CD4-positive, CD25-positive, alpha-beta regulatory T cell (primary cell): ENCODE measurements at places on chromosomes 5 and 9. TPM values are rescaled to one million over a fixed set of nuclear protein-coding genes. Genes with fewer than 3 reads are reported as not detected.

GRCh38 chr5:13188371-13188770 lies 756.1 kb downstream of the DNAH5 start:
- no peaks in the 10 kb centered on the region for H3K27me3 ChIP-seq
- H3K4me3 ChIP-seq, result no peak overlapping the region
- no peaks in the 10 kb centered on the region for H3K4me1 ChIP-seq

DNA sequence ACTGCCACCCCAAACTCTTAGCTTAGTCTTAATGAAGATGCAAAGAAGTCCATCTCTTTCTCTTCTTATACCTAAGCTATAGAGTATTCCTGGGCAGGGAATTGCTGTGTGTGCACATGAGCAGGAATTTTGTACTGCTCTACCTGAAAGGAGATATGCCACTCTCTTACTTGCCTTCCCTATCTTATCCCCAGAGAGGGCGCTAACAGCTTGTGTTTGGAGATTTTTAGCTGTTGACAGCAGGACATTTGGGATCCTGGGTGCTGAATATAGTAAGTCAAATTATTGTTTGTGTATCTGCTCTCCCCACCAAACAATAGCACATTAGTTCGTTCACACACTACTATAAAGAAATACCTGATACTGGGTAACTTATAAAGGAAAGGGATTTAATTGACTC lies 159.5 kb downstream of the GABRG2 start:
- DNase-seq, result no peak
- H3K4me3 ChIP-seq, result no peak overlapping the region
- H3K27ac ChIP-seq, result no peak overlapping the region
- no peaks in the 10 kb centered on the region for H3K36me3 ChIP-seq
- no peaks in the 10 kb centered on the region for H3K27me3 ChIP-seq
- no peaks in the 10 kb centered on the region for H3K4me1 ChIP-seq

GRCh38 chr5:102857076-102857818 lies 102.1 kb downstream of the PAM start:
- no peaks in the 10 kb centered on the region for H3K27me3 ChIP-seq
- no peak overlapping the region for H3K4me3 ChIP-seq
- DNase-seq, result no peak
- no peaks in the 10 kb centered on the region for H3K4me1 ChIP-seq
- H3K36me3 ChIP-seq, result no peaks in the 10 kb centered on the region

- H3K36me3 ChIP-seq, result no peaks in the 10 kb centered on the region
- no peaks in the 10 kb centered on the region for H3K27me3 ChIP-seq
- no peak for DNase-seq
- no peak overlapping the region for H3K27ac ChIP-seq
- no peak overlapping the region for H3K4me3 ChIP-seq
Observed at GRCh38 chr9:123364241-123364824, 8.3 kb downstream of the CRB2 start.

GRCh38 chr5:57447658-57448057 lies 35.0 kb downstream of the ACTBL2 start:
- peaks cover 4% of the 10 kb centered on the region for H3K27me3 ChIP-seq
- H3K27ac ChIP-seq, result no peak overlapping the region
- no peak for DNase-seq
- no peaks in the 10 kb centered on the region for H3K36me3 ChIP-seq
- H3K4me3 ChIP-seq, result no peak overlapping the region

- DNase-seq, result peak; percentile 7
- peak overlapping the region; percentile 66 for H3K4me3 ChIP-seq
- no peaks in the 10 kb centered on the region for H3K36me3 ChIP-seq
- H3K27me3 ChIP-seq, result no peaks in the 10 kb centered on the region
- H3K27ac ChIP-seq, result no peak overlapping the region
Observed at GRCh38 chr5:65867542-65868195, 58.7 kb upstream of the ERBIN start.

- no peak for DNase-seq
- H3K4me1 ChIP-seq, result no peaks in the 10 kb centered on the region
- no peak overlapping the region for H3K27ac ChIP-seq
- H3K36me3 ChIP-seq, result no peaks in the 10 kb centered on the region
- no peaks in the 10 kb centered on the region for H3K27me3 ChIP-seq
Observed at GRCh38 chr5:155332618-155333017, 319.1 kb downstream of the KIF4B start.

DNA sequence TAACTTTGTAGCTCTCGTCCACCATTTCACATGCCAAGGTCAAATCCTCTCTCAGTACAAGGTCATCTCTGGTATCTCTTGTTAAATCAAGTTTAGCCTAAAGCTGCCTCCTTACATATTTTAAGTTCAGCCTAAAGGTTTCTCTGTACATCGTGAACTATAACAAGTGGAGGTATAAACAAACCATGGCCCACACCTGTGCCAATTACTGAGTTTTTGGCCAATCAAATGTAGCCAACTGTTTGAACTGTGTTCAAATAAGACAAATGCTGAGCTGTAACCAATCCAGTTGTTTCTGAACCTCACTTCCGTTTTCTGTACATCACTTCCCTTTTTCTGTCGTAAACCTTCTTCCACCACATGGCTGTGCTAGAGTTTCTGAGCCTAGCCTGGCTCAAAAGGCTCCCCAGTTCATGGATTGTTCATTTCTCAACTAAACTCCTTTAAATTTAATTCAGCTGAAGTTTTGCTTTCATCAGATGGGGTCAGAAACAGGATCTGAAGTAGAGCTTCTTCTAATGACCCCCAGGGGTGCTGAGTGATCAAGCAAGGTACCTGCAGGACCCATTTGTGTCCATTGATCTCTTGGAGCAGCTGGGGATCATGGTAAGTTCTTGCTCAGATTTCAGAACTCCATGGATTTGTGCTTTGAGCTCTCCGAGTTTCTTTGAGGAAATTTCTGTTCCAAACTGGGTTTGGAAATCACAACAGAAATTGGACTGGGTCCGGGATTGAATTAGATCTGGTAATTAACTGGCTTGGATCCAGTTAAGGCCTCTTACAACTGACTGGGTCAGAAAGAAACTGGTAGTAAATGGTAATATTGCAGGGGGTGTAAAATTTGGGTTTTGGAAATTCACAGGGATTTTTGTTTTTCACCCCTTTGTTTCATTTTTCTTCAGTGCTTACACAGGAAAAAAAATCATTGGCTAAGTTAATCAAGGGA lies 11.0 kb upstream of the NANS start:
- H3K4me3 ChIP-seq, result peak overlapping the region; percentile 70
- no peaks in the 10 kb centered on the region for H3K36me3 ChIP-seq
- H3K27ac ChIP-seq, result peak overlapping the region; percentile 45

GRCh38 chr9:117218951-117219350 lies 195.9 kb downstream of the ASTN2 start:
- no peaks in the 10 kb centered on the region for H3K27me3 ChIP-seq
- H3K4me1 ChIP-seq, result no peaks in the 10 kb centered on the region
- H3K36me3 ChIP-seq, result no peaks in the 10 kb centered on the region
- no peak for DNase-seq
- no peak overlapping the region for H3K27ac ChIP-seq
- no peak overlapping the region for H3K4me3 ChIP-seq

- H3K27me3 ChIP-seq, result peaks cover 24% of the 10 kb centered on the region
- DNase-seq, result peak; percentile 62
- H3K27ac ChIP-seq, result no peak overlapping the region
- H3K36me3 ChIP-seq, result no peaks in the 10 kb centered on the region
Observed at GRCh38 chr5:138641547-138642298, 66.5 kb upstream of the HSPA9 start.

- peaks cover 10% of the 10 kb centered on the region for H3K4me1 ChIP-seq
- DNase-seq, result no peak
- no peak overlapping the region for H3K27ac ChIP-seq
- peaks cover 6% of the 10 kb centered on the region for H3K27me3 ChIP-seq
Observed at GRCh38 chr5:177474846-177475562, 1.6 kb upstream of the DBN1 start.

DNA sequence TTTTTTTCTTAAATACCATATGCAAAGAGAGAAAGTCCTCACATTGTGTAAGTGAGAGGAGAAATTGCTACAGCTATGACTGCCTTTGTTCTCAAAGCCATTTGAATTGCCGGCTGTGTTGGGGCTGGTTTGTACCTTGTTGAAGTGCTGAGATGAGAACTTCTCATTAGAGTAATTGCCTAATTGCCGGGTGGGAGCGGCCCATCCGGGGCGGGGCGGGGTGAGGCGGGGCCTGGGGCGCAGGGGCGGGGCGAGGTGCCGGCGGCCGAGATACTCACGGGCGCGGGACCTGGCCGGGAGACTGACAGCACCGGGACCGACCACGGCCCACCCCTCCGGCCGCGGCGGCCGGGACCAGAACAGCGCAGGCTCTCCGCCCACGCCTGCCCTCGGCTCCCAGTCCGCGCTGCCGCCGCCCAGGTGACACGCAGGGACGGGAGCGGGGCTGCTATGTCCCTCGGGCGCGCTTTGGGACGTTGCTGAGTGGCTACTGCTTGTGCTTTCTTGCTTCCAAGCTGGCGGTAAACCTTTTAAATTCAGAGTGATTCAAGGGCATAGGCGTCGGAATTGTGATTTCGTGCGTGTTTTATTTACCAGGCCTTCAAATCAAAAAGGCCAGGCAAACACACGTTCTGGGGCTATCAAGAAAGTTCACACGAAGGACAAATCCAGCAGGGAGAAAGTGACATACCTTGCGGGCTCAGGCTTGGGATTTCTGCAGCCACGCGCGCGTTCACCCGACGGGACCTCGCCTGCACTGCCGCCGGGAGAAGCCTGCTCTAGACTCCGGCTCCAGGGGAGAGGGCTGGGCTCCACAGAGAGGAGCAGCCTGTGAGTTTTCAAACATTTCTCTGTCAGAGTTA lies 269.1 kb downstream of the FANCC start:
- H3K4me3 ChIP-seq, result peak overlapping the region; percentile 69
- H3K27ac ChIP-seq, result no peak overlapping the region
- no peaks in the 10 kb centered on the region for H3K36me3 ChIP-seq
- H3K27me3 ChIP-seq, result peaks cover 13% of the 10 kb centered on the region
- peaks cover 12% of the 10 kb centered on the region for H3K4me1 ChIP-seq

DNA sequence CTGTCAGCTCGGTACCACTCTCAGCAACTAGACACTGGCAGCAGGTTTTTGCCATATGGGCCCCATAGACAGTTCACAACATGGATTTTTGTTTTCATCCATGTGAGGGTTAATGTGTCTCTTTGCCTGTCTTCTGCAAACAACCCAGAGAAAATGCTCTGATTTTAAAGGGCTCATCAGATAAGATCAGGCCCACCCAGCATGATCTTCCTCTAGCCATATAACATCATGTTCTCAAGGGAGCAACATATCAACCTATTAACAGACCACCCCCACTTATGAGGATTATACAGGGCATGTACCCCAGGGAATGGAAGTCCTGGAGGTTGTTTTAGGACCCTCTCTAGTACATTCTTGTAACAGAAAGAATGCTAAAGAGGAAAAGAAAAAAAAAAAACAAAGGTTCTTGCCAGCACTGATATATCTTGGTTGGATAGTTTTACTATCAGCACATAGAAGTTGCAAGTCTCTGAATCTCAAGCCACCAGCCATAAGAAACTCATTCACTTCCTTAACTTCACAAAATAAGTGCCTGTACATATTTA lies 1015.1 kb downstream of the TLE4 start:
- no peak overlapping the region for H3K27ac ChIP-seq
- H3K27me3 ChIP-seq, result no peaks in the 10 kb centered on the region
- H3K36me3 ChIP-seq, result no peaks in the 10 kb centered on the region
- no peaks in the 10 kb centered on the region for H3K4me1 ChIP-seq
- no peak for DNase-seq
- H3K4me3 ChIP-seq, result no peak overlapping the region

DNA sequence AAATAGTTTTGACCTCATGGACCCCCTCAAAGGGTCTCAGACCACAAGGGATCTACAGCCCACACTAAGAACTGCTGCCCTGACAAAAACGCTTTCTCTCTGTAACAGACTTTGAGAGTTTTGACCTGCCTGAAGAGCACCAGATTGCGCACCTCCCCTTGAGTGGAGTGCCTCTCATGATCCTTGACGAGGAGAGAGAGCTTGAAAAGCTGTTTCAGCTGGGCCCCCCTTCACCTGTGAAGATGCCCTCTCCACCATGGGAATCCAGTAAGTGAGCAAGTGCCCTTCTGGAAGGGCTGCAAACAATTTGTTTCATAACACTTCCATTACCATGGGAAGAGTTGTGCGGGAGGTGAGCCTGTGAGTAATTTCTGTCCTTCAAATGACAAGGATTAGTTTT lies 6.0 kb downstream of the PTTG1 start:
- H3K36me3 ChIP-seq, result peaks cover 7% of the 10 kb centered on the region
- no peaks in the 10 kb centered on the region for H3K27me3 ChIP-seq
- H3K4me1 ChIP-seq, result peaks cover 38% of the 10 kb centered on the region
- DNase-seq, result no peak
- H3K4me3 ChIP-seq, result no peak overlapping the region

GRCh38 chr5:78399116-78399515 lies 38.7 kb downstream of the SCAMP1 start:
- H3K36me3 ChIP-seq, result no peaks in the 10 kb centered on the region
- DNase-seq, result no peak
- no peak overlapping the region for H3K27ac ChIP-seq
- H3K27me3 ChIP-seq, result no peaks in the 10 kb centered on the region

DNA sequence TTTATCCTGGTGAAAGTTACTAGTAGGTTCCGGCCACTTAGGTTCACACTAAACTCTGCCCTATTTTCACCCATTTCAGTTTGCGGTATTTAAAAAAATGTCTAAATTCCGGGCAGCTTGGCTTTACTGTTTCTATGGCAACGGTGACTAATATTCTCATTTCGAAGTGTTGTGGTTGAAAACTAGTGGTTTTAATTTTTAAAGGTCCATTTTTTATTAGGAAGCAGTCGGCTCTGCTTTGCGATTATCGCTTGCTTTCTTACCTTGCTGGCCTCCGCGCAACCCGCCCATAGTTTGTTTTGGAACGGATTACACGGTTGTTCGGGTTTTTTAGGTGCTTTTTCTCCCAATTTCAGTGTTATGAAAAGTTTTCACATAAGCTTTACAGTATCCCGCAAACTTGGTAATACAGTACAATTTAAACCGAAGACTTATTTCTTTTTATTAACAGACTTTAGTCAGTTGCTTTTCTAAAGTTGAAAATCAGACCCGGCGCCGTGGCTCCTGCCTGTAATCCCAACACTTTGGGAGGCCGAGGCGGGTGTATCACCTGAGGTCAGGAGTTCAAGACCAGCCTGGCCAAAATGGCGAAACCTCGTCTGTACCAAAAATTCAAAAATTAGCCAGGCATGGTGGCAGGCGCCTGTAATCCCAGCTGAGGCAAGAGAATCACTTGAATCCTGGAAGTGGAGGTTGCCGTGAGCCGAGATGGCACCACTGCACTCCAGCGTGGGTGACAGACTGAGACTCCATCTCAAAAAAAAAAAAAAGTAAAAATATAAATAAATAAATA lies 1.6 kb downstream of the KDM4C start:
- H3K27me3 ChIP-seq, result no peaks in the 10 kb centered on the region
- H3K4me3 ChIP-seq, result peak overlapping the region; percentile 87
- no peaks in the 10 kb centered on the region for H3K36me3 ChIP-seq

GRCh38 chr5:67652201-67652600 lies 455.6 kb upstream of the CD180 start:
- H3K4me1 ChIP-seq, result no peaks in the 10 kb centered on the region
- DNase-seq, result peak; percentile 0
- H3K36me3 ChIP-seq, result no peaks in the 10 kb centered on the region
- H3K4me3 ChIP-seq, result no peak overlapping the region
- peaks cover 4% of the 10 kb centered on the region for H3K27me3 ChIP-seq

Gene PAPPA
- 0.42 TPM for total RNA-seq

Gene PCDH12
- total RNA-seq, result not detected

Gene ZNF79
- 9.0 TPM for total RNA-seq

Gene TRIP13
- 1.2 TPM for total RNA-seq

Gene LAMC3
- total RNA-seq, result 0.99 TPM

Gene TAF11L10
- total RNA-seq, result not detected

Gene PIP5K1B
- 0.47 TPM for total RNA-seq

Gene ADCY2
- total RNA-seq, result not detected

Gene ARHGEF37
- 1.8 TPM for total RNA-seq

Gene NNT
- 55.3 TPM for total RNA-seq
